ENCODE measurements at places on chromosomes 13 and 19.
A peak's percentile ranks its signal among the peaks of the same experiment; 100 is the strongest.

- no peak for DNase-seq
Measured at GRCh38 chr19:43380771-43381386, 27.4 kb downstream of the CD177 start.

GRCh38 chr19:3243819-3244700 lies 19.6 kb downstream of the CELF5 start:
- no peak for DNase-seq

- DNase-seq, result no peak
Measured at GRCh38 chr13:67117010-67117550, 113.1 kb downstream of the PCDH9 start.

DNA sequence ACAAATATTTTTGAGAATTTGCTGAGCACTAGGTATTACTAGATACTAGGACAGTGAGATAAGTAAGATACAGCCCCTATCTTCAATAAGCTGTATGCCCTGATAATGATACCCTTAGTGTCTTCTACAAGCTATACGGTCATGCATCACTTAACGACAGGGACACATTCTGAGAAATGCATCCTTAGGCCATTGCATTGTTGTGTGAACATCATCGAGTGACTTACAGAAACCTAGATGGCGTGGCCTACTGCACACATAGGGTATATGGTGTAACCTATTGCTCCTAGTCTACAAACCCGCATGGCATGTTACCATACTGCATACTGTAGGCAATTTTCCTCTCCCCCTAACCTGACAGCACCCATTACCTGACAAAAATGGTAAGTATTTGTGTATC lies 64.9 kb downstream of the LRCH1 start:
- no peak for DNase-seq

DNA sequence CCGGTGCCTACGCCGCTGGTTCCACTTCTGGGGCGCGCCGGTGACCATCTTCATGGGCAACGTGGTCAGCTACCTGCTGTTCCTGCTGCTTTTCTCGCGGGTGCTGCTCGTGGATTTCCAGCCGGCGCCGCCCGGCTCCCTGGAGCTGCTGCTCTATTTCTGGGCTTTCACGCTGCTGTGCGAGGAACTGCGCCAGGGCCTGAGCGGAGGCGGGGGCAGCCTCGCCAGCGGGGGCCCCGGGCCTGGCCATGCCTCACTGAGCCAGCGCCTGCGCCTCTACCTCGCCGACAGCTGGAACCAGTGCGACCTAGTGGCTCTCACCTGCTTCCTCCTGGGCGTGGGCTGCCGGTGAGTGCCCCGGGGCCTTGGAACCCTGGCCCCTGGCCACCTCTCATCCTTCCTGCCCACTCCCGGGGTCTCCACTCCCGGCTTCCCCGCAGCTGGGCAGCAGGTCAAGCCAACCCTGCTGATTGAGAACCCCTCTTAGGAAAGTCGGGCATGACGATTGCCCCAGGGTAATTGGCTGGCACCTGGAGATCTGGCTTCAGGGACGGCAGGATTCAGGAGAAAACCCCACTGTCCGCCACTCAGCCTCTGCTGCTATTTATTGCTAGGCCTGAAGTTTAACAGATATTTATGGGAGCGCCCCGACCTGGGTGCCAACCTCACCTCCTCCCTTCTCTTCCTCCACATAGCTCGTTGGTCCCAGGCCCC lies 39.1 kb downstream of the TRPM4 start:
- no peak for DNase-seq

GRCh38 chr13:28528848-28529247 lies 33.9 kb upstream of the FLT1 start:
- no peak for DNase-seq

DNA sequence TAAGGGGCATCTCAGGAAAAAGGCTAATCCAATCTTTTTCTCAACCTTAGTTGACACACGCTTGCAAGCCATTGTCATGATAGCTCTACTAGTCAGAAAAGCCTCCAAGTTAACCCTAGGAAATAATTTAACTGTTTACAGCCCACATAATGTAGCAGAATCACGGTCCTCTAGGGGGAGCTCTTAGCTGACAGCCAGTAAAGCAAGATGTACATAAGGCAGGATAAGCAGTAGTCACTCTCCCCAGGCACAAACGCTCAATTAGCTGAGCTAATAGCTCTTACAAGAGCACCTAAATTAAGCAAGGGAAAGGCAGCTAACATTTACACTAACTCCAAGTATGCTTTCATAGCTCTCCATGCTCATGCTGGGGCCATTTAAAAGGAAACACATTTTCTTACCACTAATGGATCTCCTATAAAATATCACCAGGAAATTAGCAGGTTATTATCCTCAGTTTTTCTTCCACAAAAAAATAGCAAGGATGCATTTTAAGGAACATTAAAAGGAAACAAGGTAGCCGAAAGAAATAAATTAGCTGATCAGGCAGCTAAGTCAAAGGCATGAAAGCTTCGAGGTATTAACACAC lies 33.7 kb upstream of the ZSCAN5A start:
- no peak for DNase-seq

DNA sequence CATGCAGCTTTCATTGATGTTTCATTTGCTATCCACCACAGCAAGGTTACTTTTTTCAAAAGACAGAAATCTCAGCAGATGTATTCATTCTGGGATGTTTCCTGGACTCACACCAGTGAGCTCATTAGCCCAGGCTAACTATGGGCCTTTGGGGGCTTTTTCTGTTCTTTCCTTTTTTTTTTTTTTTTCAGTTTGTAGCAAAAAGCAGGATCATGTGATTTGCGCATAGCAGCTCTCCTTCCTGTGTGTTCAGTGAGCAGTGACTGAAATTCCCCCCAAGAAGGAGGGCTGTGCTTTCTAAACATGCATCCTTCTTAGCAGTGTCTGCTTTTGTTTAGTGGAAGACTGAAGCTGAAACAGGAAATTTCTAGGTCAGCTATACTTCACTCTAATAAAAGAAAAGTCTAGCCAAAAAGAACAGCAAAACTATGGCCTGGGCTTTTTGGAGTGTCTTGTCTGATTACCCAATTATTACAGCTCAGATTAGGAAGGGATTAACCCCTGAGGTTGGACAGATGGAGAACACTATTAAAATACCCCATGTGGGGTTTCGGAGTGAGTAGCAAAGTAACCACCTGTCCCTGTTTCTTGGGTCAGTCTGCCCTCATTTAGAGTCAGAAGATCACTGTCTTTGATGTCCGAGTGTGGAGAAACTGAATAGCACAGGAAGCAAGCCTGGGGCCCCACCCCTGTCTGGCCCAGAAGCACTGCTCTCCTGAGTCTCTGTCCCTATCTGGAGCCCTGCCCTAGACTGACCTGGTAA lies 8.9 kb upstream of the AMER2 start:
- DNase-seq, result no peak

GRCh38 chr13:33146843-33147611 lies 130.8 kb downstream of the KL start:
- DNase-seq, result no peak

DNA sequence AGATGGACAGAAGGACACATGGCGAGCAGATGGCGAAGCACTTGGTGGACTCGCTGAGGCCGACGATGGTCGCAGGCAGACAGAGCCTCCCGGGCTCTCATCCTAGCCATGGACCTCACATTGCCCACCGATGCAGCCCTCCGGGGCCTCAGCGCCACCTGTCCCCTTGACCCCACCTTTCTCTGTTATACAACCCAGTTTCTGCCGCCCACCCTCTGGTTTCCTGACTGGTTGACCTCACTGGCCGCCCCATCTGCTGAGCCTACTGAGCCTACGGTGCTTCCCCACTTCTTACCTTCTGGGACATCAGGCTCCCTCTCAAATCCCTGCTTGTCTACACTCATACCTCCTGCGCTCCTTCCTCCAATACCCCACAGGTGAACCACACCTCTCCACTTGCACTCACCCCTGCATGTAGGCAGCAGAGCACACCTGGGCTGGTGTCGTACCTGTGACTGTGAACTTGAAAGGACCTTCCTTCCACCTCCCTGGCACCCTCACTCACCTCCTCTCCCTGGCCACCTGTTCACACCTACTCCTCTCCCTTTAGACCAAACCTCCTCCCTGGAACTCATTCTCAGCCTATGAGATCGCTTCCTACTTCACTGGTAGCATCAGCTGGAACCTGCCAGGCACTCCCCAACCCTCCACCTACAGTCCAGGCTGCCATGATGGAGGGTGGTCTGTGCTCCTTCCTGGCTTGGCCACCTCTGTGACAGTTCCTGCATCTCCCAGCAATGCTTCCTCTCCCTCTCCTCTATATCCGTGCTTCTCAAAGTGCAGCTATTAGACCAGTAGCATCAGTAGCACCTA lies 36.1 kb downstream of the HPN start:
- DNase-seq, result no peak

DNA sequence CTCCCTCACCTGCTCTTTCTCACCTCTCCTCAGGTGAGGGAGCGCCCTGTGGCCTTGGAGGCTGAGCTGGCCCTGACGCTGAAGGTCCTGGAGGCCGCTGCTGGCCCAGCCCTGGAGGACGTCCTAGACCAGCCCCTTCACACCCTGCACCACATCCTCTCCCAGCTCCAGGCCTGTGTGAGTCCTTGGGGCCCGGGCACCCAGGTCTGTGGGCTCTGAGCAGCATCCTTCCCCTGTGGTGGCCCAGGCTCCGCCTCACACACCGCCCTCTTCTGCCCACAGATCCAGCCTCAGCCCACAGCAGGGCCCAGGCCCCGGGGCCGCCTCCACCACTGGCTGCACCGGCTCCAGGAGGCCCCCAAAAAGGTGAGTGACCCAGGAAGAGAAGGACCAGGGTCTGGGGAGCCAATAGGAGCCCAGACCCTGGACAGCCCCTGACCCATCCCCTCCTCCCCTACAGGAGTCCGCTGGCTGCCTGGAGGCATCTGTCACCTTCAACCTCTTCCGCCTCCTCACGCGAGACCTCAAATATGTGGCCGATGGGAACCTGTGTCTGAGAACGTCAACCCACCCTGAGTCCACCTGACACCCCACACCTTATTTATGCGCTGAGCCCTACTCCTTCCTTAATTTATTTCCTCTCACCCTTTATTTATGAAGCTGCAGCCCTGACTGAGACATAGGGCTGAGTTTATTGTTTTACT lies 1.9 kb downstream of the IFNL1 start:
- no peak for DNase-seq

DNA sequence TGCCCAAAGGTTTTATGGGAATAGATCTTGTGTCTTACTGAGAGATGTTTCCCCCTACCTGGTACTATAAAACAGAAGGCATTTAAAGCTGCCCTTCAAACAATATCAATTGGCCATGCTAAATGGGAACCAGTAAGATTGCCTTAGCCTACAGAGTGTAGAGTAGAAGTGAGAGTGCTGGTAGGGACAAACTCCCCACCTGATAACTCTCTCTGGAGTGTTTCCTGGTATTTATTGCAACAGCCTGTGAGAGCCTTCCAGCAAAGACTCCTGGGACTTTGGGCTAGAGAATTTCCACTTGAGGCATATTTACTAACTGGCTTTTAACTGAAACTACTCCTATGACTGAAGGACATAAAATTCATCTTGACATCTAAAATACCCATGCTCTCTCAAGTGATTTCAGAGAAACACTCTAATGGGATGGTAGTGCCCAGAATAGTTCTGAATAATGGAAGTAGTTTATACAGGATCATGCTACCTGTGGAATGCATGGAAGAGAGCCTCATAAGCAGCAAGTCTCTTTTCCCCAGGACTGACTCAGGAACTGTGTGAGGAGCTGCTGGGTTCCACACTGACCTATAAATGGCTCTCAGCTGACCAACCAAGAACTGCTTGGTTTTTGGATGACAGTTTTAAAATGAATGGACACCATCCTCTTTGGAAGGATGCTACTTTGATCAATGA lies 132.7 kb upstream of the SLITRK5 start:
- no peak for DNase-seq

DNA sequence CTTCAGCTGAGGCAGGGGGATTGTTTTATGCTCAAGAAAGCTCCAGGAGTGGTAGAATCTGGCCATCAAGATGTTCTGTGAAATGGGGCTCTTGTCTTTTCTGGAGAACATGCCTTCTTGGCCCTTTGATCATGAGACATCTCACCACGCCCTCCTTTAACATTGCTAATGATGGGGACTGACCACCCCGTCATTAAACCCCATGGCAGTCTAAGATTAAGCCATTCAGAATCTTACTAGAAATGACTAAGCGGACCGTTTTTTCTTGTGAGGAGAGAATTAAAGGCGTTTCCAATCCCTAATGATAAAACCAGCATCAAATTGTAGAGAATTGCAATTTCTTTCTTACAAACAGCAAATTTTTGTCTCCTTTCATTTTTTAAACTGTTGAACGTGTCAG lies 89.4 kb downstream of the COL4A2 start:
- DNase-seq, result no peak

GRCh38 chr13:73996569-73996968 lies 137.6 kb downstream of the KLF12 start:
- no peak for DNase-seq

- DNase-seq, result peak; percentile 79
Measured at GRCh38 chr19:47598407-47599349, 10.3 kb upstream of the BICRA start.

DNA sequence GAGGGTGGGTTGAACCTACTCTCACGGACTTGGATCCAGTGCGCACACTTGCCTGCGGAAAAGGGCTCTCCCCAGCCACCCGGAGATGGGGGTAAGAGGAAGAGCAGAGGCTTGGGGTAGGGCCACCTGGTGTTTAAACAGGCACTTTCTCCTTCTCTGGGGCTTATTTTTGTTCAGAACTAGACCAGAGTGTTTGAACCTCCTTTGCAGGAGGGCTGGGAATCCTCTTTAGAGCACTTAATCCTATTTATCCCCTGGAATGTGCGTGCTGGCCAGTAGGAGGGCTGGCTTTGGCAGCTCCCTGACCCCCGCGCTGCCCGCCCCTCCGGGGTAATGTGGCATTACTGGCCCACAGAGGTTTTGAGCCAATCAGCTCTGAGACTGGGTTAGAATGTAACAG lies 2.0 kb downstream of the RGS9BP start:
- DNase-seq, result no peak

DNA sequence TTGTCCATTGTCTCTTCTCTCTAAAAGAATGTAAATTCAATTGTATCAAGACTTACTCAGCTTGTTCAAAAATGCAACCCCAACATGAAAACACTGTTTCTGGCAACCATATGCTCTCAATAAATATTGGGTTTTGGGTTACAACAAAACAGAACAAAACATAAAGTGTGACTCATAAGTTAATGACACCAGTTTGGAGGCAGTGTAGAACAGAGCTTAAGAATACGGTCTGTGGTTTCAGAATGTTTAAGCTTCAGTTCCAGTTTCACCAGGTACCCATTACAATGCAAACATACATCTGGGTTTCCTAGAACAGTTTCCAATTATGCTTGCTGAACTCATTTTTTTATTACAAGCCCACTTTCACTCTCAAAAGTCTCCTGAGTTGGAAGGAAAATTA lies 285.8 kb upstream of the PCDH9 start:
- no peak for DNase-seq

- DNase-seq, result no peak
Measured at GRCh38 chr19:38879400-38879751, 1.3 kb upstream of the RINL start.
